ENCODE measurements at places on chromosomes 13 and 19. TPM values are rescaled to one million over a fixed set of nuclear protein-coding genes. Genes with fewer than 3 reads are reported as not detected.

DNA sequence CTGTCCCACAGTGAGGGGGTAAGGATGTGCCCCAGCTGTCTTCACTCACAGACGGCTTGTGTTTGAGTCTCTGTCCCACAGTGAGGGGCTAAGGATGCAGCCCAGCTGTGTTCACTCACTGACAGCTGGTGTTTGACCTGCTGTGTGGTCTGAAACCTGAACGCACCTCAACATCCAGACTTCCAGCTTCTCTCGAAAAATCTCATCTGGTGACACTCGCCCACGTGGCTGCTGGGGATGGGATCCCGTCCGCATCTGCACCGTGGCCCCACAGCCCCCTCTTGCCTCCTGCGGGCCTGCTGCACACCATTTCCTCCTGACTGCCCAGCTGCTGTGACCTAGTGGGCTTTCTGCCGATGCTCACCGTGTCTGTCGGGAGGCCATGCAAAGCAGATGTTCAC, 27.3 kb downstream of the CHAF1A start:
- H3K4me1 ChIP-seq: peaks cover 4% of the 10 kb centered on the region
- peaks cover 38% of the 10 kb centered on the region for H3K36me3 ChIP-seq
- no peak overlapping the region for H3K4me3 ChIP-seq
- DNase-seq: no peak

- H3K4me1 ChIP-seq: no peaks in the 10 kb centered on the region
- no peak overlapping the region for H3K4me3 ChIP-seq
- no peaks in the 10 kb centered on the region for H3K27me3 ChIP-seq
- H3K36me3 ChIP-seq: no peaks in the 10 kb centered on the region
- no peak for DNase-seq
- H3K27ac ChIP-seq: no peak overlapping the region
These were observed 614.4 kb upstream of the PCDH9 start for GRCh38 chr13:67844574-67844973.

PDE4A gene
- 71.1 TPM for total RNA-seq

DNA sequence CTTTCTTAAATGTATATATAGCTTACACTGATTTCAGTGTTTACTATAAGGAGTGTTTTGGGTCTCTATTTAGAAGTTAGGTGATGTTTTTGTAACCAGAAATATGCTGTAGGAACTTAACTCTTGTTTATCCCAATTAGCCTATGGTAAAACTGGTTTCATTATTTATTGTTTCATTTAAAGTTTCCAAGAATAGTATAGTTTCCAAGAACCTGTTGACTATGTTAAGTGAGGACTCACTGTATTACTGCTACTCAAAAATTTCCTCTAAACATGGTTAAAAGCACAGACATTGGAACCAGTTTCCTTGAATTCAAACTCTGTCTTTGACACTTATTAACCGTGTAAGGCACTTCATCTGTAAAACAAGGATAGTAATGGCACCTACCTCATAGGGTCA, 187.4 kb downstream of the RGCC start:
- no peak overlapping the region for H3K27ac ChIP-seq
- peaks cover 1% of the 10 kb centered on the region for H3K36me3 ChIP-seq
- H3K4me1 ChIP-seq: peaks cover 12% of the 10 kb centered on the region

IFT88 gene
- 1.5 TPM for total RNA-seq

- peaks cover 49% of the 10 kb centered on the region for H3K4me1 ChIP-seq
- no peak for DNase-seq
- peaks cover 4% of the 10 kb centered on the region for H3K27me3 ChIP-seq
These were observed 20.9 kb upstream of the FOSB start for GRCh38 chr19:45446944-45447343.

DNA sequence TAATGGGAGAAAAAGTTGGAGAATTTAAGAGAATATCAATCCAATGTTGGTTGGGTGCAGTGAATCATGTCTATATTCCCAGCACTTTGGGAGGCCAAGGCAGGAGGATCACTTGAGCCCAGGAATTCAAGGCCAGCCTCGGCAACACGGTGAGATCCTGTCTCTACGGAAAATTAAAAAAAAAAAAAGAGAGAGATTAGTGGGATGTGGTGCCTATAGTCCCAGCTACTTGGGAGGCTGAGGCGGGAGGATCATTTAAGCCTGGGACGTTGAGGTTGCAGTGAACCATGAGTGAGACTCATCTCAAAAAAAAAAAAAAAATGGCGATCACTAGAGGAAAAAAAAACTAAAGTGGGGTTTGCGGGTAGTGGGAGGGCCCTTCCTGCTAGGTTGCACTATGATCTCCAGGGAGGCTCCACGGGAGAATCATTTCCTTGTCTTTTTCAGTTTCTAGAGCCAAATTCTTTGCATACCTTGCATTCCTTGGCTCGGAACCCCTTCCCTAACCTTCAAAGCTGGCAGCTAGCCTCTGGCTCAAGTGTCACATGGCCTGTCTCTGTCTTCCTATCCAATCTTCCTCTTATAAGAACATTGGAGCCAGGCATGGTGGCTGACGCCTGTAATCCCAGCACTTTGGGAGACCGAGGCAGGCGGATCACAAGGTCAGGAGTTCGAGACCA, 5.8 kb upstream of the ERCC2 start:
- no peak overlapping the region for H3K4me3 ChIP-seq
- peaks cover 1% of the 10 kb centered on the region for H3K27me3 ChIP-seq
- no peaks in the 10 kb centered on the region for H3K36me3 ChIP-seq

UHRF1 gene
- 142 TPM for total RNA-seq

DNA sequence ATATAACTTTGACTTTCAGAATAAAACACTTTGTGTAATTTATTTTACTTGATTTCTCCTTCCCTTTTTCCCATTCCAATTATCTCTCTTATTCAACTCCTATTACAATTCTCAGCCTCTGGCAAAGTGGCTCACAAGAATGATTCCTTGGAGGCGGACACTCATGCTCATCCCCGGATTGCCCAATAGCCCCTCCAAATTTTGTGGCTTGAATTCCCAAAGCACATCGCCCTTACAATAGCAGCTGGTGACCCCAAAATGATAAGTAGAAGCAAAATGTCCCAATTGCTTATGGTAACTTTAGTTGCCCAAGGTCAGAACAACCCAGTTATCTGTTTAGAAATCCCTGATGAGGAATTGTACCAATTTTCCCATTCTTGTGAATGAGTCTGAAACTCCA, 1523.5 kb upstream of the PRR20A start:
- no peaks in the 10 kb centered on the region for H3K27me3 ChIP-seq
- no peaks in the 10 kb centered on the region for H3K36me3 ChIP-seq
- H3K27ac ChIP-seq: no peak overlapping the region

- H3K36me3 ChIP-seq: peaks cover 4% of the 10 kb centered on the region
- peaks cover 40% of the 10 kb centered on the region for H3K27me3 ChIP-seq
- no peak overlapping the region for H3K27ac ChIP-seq
- peak overlapping the region; percentile 47 for H3K4me3 ChIP-seq
- no peak for DNase-seq
These were observed 52.6 kb downstream of the MAP4K1 start for GRCh38 chr19:38564981-38565690.

GRCh38 chr13:113767366-113767765, 8.3 kb downstream of the TMEM255B start:
- H3K27ac ChIP-seq: no peak overlapping the region
- no peak overlapping the region for H3K4me3 ChIP-seq
- DNase-seq: no peak

LRG1 gene
- 0.39 TPM for total RNA-seq

GRCh38 chr13:30128095-30128494, 179.3 kb downstream of the KATNAL1 start:
- no peak overlapping the region for H3K4me3 ChIP-seq
- peaks cover 1% of the 10 kb centered on the region for H3K36me3 ChIP-seq
- peaks cover 2% of the 10 kb centered on the region for H3K27me3 ChIP-seq
- H3K27ac ChIP-seq: no peak overlapping the region

DNA sequence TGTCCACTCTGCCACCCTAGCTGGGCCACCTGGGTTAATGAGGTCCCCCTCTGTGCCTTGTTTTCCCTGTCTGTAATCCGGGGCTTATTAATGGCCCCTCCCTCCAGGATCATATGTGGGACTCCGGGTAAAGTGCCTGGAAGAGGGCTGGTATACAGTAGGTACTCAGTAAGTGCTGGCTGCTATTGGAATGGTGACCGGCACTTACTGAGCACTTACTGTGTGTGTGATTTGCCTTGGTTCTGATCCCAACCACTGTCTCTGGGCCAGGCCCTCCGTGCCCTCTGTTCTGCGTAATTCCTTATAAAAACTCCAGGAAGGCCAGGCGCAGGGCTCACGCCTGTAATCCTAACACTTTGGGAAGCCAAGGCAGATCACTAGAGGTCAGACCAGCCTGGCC, 30.9 kb upstream of the NCCRP1 start:
- peaks cover 5% of the 10 kb centered on the region for H3K4me1 ChIP-seq
- no peak overlapping the region for H3K27ac ChIP-seq
- H3K27me3 ChIP-seq: no peaks in the 10 kb centered on the region
- DNase-seq: no peak

ERICH6B gene
- total RNA-seq: not detected

DNA sequence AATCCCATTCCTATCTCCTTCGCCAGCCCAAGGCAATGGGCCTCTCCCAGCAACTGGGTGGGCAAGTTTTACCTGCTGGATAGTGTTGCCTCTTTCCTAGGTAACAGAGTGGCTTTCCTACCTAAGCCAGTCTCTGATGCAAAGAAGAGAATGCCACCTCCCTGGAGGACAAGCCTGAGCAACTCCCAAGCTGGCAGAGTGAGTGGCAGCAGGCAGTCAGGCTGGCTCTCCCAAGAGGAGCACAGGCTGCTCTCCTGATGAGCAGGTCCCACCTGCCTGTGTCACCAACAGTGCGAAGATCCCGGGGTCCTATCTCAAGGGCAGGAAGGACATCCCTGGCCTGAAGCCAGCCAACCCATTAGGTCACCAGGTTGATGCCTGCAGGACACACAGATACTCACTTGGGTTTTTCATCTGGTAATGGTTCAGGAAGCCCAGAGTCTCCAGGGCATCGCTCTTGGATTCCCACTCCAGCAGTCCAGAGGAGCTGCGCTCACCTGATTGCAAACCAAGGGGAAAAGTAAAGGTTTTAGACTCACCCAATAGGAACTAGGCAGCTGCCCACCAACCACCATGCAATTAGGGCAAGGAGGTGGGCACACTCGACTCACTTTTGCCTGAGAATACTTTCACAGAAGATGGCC, 5.5 kb upstream of the ECH1 start:
- peaks cover 30% of the 10 kb centered on the region for H3K4me1 ChIP-seq
- no peaks in the 10 kb centered on the region for H3K27me3 ChIP-seq

- no peak overlapping the region for H3K27ac ChIP-seq
- H3K4me3 ChIP-seq: no peak overlapping the region
- DNase-seq: no peak
These were observed 325.4 kb upstream of the TSHZ3 start for GRCh38 chr19:31674503-31675192.

FGF14 gene
- total RNA-seq: not detected

DNA sequence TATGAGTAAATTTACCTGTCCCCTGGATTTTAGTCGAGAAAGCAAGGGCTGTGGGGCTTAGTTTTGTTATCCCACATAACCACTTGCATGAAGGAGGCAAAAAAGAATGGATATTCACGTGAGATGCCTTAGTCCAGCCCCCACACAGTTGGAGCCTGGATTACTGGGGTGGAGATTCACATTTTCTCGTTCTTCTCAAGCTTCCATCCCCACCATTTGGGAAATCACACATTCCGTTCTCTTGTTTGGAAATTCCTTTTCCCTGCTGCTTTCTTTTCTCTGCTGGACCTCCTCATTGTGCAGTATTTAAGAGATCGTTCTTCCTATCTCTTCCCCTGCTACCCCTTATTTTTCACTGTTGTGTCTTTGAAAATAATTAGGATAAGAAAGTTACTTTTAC, 45.1 kb upstream of the FARP1 start:
- no peaks in the 10 kb centered on the region for H3K36me3 ChIP-seq
- DNase-seq: no peak
- H3K4me1 ChIP-seq: no peaks in the 10 kb centered on the region
- H3K27me3 ChIP-seq: peaks cover 3% of the 10 kb centered on the region
- no peak overlapping the region for H3K27ac ChIP-seq
- H3K4me3 ChIP-seq: no peak overlapping the region

DNA sequence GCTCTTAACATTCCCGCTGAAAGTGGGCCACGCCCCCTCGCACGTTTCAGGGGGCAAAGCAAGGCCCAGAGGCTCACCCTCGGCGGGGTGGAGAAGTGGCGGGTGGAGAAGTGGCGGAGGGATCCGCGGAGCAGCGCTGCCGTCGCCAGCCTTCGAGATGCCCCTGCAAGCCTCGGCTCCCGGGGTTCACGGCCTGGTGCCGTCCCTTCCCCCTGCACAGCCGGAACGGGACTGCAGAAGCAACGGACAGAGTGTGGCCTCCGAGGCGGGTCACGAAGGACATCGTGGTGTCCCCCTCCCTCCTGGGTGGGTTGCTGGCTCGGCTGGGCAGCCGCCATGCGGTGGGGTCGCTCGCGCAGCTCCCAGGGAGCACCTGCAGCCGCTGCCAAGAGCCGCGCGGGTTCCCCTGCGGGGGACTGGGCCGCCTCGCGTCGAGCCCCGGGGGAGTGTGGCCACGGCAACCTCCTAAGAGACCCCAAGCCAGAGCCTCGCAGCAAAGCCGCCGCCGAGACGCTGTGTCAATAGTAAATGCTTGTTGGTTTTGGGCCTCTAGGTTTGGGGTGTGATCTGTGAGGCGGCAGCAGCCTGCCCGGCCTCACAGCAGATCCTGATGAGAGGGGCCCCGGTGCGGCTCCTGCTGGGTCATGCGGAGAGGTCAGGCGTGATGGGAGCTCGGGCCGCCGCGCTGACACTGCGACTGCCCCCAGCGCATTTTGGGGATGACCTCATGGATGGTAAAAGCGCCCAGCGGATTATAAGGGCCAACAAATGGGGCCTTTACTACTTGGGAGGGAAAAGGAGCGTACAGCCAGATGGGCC, 5.5 kb downstream of the TPGS1 start:
- peaks cover 54% of the 10 kb centered on the region for H3K4me1 ChIP-seq
- no peak overlapping the region for H3K4me3 ChIP-seq
- no peak overlapping the region for H3K27ac ChIP-seq
- DNase-seq: no peak
- H3K36me3 ChIP-seq: peaks cover 13% of the 10 kb centered on the region
- no peaks in the 10 kb centered on the region for H3K27me3 ChIP-seq

- H3K4me1 ChIP-seq: no peaks in the 10 kb centered on the region
- no peak overlapping the region for H3K27ac ChIP-seq
- no peaks in the 10 kb centered on the region for H3K36me3 ChIP-seq
- DNase-seq: peak; percentile 22
These were observed 12.0 kb upstream of the SHFL start for GRCh38 chr19:10074153-10074552.

ICAM4 gene
- 1.0 TPM for total RNA-seq

GRCh38 chr13:106110241-106110855, 425.1 kb downstream of the EFNB2 start:
- no peaks in the 10 kb centered on the region for H3K36me3 ChIP-seq
- no peaks in the 10 kb centered on the region for H3K27me3 ChIP-seq
- H3K4me1 ChIP-seq: no peaks in the 10 kb centered on the region
- no peak overlapping the region for H3K4me3 ChIP-seq

GRCh38 chr19:16849168-16849567, 20.0 kb downstream of the SIN3B start:
- H3K36me3 ChIP-seq: peaks cover 23% of the 10 kb centered on the region
- no peak overlapping the region for H3K4me3 ChIP-seq
- no peaks in the 10 kb centered on the region for H3K27me3 ChIP-seq
- H3K4me1 ChIP-seq: no peaks in the 10 kb centered on the region
- H3K27ac ChIP-seq: no peak overlapping the region

GRCh38 chr19:32012886-32013631, 332.4 kb upstream of the ZNF507 start:
- no peaks in the 10 kb centered on the region for H3K36me3 ChIP-seq
- no peak overlapping the region for H3K27ac ChIP-seq
- no peak overlapping the region for H3K4me3 ChIP-seq
- no peaks in the 10 kb centered on the region for H3K27me3 ChIP-seq
- H3K4me1 ChIP-seq: no peaks in the 10 kb centered on the region

- no peaks in the 10 kb centered on the region for H3K27me3 ChIP-seq
- no peaks in the 10 kb centered on the region for H3K36me3 ChIP-seq
- no peak overlapping the region for H3K4me3 ChIP-seq
- H3K27ac ChIP-seq: no peak overlapping the region
These were observed 221.2 kb downstream of the DCLK1 start for GRCh38 chr13:35909837-35910540.

IGFL2 gene
- 0.23 TPM for total RNA-seq

Measured in activated T-helper 1 cell treated with anti-CD3 and anti-CD28 coated beads, Interleukin-12 subunit alpha, Interleukin-12 subunit beta, Interleukin-2, Interleukin-4 antibody, amounts not matched to agents 30 ng/mL and 10 ng/mL and 1 ng/mL, durations not matched to agents 14 hours and 24 hours and 36 hours (primary cell).